Stimulated activated CD8-positive, alpha-beta memory T cell treated with anti-CD3 and anti-CD28 coated beads, Interleukin-4, amount 100 ng/mL, for 4 hours (primary cell): ENCODE measurements at places on chromosomes 3 and 15.

- DNase-seq = no peak
Measured at GRCh38 chr3:23900744-23901143, 16.0 kb downstream of the NKIRAS1 start.

DNA sequence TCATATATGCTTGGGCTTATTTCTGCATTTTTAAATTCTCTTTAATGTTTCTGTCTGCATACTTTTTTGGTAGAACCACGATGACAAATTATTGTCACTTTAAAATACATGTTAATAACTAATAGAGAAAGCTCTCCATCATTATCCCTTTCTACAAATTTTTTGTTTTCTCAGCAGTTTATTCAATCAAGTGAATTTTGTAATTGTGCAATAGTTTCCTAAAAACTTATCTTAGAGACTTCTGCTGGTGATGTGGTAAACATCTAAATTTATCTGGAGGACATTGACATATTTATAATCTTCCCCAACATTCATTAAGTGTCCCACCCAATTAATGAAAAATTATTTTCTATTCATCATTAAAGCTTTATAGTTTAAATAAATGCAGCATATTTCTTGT, 215.3 kb downstream of the MEX3B start:
- no peak for DNase-seq

DNA sequence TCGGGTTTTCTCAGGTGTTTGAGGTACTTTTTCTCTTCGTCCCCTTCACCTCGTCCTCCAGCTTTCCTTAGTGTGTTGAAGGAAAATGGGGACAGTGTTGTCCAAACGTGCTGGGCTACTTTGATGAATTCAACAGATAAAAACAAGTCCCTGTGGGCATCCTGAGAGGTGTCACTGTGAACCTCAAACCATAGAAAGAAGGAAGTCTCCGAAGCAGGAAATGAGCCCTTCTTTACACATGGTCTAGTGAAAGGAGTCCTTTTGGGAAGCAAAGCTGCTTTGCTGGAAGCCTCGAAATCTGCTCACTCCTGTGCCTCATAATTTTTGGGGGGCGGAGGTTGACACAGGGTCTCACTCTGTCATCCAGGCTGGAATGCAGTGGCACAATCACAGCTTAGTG, 10.6 kb downstream of the IL17RB start:
- DNase-seq = no peak

GRCh38 chr15:90001683-90002427, 731 bp downstream of the ZNF710 start:
- peak; percentile 19 for DNase-seq

DNA sequence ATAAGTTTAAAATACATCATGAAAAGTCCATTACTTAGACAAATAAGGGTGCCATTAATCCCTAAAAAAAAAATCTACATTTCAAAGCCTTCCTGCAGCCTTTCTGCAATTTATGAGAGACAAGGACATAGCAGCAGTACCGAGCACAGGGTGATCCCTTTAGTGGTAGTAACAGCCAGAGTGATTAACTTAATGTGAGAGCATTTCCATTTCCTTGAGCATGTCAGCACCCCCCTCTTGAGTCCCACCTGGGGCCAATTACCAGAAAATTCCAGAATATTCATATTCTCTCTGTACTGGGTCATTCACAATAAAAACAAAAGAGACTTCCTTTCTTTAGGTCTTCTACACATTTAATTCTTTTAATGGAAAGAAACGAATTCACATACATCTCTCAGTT, 546.9 kb upstream of the CCDC54 start:
- DNase-seq = no peak

DNA sequence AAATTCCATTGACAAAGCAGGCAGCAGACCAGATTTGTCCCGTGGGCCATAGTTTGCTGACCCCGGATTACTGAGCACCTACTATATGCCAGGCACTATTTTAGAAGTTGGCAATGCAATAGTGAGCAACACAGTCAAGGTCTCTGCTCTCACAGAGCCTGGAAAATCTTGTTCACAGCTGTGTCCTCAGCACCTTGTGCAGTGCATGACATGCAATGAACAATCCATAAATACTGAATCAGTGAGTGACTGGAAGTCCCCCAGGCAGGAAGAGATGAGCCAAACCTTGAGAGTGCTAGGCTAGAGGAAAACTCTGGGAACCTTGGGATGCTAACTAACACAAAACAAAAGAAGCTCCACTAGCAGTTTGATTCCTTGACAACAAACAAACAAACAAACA, 14.4 kb downstream of the TM4SF1 start:
- DNase-seq = no peak

DNA sequence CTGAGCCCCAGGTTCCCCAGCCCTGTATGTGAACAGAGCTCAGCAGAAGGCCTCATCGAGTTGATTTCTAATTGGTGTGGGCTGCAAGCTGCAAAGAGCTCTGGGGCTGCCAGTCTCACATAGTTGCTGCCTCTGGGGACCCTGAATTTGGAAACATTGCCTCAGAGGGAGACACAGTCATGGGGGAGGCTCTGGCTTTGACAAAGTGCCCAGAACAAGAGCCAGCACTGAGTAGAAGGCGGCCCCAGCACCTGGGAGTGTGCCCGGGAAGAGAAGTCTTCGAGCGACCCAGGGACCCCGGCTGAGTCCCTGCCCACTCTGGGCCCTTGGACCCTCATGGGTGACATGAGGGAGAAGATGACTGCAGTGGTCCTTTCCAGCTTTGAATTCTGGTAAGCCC, 7.3 kb downstream of the NTRK3 start:
- DNase-seq = no peak

DNA sequence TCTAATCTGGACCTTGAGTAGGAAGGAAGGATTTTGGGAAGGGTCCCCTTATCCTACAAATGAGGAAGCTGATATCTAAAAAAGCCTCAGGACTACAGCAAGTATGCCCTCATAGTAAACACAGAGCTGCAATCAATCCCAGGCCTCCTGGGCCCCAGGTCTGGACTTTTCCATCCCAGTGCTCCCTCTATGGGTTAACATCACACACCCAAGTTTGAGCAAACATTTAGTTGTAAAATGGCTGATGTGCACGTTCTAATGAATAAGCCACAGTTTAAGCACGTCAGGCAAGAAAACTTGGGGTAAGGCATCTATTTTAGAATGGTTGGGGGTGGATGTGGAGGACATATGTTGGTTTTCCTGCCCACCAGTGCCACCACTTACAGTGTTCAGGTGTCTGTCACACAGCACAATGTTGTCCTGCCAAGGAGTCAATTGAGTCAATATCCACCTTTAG, 44.3 kb upstream of the UBE2E1 start:
- no peak for DNase-seq

DNA sequence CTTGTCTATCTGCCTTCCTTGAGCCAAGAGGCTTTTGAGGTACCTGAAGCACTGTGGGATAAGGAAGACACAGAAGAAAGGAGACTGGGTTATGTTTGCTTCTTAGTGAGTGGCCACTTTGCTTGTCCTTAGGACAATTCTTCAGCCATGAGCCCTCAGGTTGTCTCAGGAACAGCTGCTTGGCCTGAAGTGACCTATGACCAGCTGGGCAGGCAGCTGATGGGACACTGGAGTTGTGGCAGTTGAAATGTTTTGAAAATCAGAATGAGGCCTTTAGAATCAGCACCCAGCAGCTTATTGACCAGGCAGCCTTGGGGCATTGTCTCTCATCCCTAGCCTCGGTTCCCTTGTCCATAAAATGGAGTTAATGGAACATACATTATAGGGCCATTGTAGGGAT, 37.0 kb downstream of the RBP2 start:
- DNase-seq = no peak

GRCh38 chr3:157059181-157059580, 100.8 kb downstream of the CCNL1 start:
- no peak for DNase-seq

DNA sequence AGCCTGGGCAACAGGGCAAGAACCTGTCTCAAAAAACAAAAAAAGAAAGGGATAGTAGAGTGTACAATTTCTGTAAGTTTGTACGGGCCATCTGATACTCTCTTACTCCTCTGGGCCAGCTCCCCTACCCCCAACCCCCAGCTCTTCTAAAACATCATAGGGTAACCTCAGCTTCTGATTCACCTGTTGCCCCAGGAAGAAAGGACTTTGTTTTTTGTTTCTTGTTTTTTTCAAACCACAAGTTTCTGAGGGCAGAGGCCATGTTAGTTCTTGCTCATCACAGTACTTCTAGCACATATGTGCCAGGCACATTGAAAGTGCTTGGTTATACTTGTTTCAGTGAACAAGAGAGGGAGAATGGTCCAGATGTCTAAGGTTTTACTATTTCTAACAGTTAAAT, 20.2 kb downstream of the ATOSA start:
- no peak for DNase-seq

- DNase-seq = no peak
Measured at GRCh38 chr15:38680775-38681174, 116.2 kb upstream of the RASGRP1 start.

- no peak for DNase-seq
Measured at GRCh38 chr15:96335411-96336024, 5.0 kb downstream of the NR2F2 start.

GRCh38 chr15:68781766-68782588, 38.7 kb downstream of the ANP32A start:
- DNase-seq = no peak

GRCh38 chr3:197458179-197458707, 97.5 kb downstream of the BDH1 start:
- DNase-seq = no peak

GRCh38 chr3:160159806-160160205, 65.4 kb upstream of the C3orf80 start:
- DNase-seq = no peak

- DNase-seq = no peak
Measured at GRCh38 chr3:105139881-105140560, 226.7 kb upstream of the ALCAM start.

- DNase-seq = no peak
Measured at GRCh38 chr15:67100801-67101581, 35.6 kb downstream of the SMAD3 start.

DNA sequence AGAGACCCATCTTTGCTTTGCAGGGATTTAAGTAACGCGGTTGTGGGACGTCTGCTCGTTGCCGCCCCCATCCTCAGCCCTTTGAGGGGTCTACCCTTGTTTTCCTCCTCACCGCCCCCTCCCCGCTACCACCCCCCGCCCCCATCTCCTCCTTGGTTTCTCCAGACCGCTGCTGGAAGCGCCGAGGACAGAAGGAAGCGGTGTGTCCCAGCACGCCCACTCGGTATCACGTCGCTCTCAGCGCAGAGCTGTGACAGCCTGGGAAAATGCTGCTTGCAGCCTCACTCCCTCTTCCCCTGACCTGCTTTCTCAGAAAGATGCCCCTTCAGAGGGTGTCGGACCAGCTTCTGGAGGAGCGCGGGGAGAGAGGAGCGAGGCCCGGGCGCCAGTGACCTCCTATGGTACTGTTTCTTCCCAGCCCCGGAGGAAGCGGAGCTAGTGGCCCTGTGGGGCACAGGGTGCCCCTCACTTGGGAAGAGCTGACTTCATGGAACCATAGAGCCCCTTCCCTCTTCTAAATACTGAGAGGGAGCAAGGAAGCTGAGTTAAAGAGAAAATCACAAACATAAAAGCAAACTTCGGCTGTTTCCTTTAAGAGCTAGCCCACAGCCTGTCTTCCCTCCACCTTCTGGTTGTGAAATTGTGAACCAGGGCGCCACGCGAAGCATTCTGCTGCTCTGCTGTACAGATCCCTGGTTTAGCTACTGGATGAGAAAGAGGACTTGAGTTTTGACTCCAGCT, 698 bp downstream of the IL1RAP start:
- no peak for DNase-seq

- DNase-seq = no peak
Measured at GRCh38 chr3:122104515-122105194, 49.5 kb downstream of the CD86 start.

DNA sequence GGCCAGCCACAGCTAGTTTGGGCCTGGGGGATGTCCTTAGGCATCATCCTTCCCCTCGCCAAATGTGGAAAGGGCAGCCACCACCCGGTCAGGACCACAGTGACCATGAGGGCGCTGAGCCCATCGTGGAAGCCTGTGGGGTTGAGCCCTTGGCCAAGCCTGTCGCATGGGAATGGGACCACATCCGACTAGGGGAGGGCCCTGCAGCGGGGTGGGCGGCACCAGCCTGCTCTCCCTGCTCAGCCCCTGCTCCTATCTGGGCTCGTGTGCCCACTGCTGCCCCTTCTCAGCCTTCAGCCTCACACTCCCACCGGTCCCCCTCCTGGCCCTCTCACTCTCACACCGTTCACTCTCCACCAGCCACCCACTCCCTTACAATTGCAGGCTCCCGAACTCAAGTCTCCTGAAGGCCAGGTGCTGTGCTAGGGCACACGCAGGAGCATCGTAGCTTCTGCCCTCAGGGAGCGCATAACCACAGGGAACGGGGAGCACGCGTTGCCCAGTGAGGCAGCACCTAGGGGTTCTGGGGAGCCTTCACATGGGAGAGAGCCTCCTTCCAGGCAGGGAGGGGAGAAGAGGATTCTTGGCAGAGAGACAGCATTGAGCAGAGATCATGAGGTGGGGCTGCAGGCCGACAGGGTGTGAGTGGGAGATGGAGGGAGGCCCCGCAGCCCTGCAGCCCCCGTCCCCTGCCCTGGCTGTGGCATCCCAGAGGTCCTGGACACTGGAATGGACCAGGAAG, 26.1 kb downstream of the LOXL1 start:
- DNase-seq = no peak

- DNase-seq = no peak
Measured at GRCh38 chr3:187136936-187137335, 2.4 kb downstream of the RPL39L start.

DNA sequence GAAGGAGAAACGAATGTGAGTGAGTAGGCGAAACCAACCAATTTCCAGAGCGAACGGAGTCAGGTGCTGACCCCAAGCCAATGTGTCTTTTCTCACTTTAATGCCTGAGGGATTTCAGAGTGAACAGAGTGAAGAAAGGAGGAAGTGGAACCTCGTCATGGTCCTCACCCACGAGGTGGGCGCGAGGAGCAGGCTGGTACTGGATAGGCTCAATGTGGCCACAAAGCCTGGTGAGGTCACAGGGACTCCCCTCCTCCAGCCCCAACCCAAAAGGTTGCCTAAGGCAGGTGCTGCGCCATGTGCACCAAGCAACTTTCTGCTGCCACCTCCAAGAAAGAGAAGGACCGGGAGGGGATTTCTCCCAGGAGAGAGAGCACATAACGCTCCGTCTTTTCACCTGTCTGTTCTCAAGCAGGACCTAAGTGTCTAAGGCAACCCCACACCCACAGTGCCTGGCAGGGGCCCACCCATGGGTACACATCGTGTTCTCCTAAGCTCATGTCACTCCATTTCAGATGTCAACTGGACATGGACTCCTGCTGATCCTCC, 3.8 kb downstream of the NRROS start:
- peak; percentile 40 for DNase-seq

DNA sequence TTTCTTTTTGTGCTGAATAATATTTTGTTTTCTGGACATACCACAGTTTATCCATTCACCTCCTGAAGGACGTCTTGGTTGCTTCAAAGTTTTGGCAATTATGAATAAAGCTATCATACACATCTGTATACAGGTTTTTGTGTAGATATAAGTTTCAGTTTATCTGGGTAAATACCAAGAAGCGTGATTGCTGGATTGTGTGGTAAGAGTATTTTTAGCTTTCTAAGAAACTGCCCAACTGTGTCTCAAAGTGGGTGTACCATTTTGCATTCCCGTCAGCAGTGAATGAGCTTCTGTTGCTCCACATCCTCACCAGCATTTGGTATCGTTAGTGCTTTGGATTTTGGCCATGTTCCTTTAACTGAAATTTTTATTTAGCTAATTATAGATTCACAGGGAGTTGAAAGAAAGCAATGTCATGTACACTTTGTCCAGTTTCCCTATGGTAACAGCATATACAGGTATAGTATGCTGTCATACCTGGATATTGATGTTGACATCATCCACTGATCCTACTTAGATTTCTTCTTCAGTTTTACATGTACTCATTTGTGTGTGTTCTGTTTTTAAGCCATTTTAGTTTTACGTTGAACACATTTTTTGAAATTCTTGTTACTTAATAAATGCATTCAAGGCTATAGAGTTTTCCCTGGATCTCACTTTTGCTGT, 11.9 kb downstream of the ARID3B start:
- DNase-seq = no peak
